ENCODE measurements at places on chromosomes 5 and 9. TPM values are rescaled to one million over a fixed set of nuclear protein-coding genes. Genes with fewer than 3 reads are reported as not detected.

NOXA1 gene
- 7.4 TPM for total RNA-seq

GLRA1 gene
- not detected for total RNA-seq

ACOT12 gene
- total RNA-seq: not detected

INSL6 gene
- total RNA-seq: not detected

LRRC14B gene
- not detected for total RNA-seq

DNA sequence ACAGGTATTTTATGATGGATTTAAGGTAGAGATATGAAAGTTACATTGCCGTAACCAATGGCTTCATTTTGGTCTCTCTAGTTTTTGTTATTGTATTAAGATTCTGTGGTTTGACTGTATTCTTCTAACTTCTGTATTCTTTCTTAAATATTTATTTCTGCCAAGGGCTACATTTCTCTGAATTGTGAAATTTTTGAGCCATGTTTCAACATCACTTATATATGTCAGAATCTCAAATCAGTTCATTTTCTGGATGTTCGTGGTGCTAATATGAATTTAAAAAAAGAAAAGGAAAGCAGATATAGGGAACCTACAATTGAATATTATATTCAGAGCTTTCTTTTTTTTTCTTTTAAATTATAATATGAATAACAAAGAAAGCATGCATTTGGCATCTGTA is 142.7 kb downstream of the ANXA1 start:
- DNase-seq: no peak

- no peak for DNase-seq
These were observed 12.6 kb downstream of the QSOX2 start for GRCh38 chr9:136232969-136233368.

GRCh38 chr9:4417578-4418325 is 72.5 kb upstream of the SLC1A1 start:
- DNase-seq: no peak
